Uterus (tissue), 4 donors: ENCODE measurements at places on chromosomes 12 and 14.
A peak's percentile ranks its signal among the peaks of the same experiment; 100 is the strongest.

DNA sequence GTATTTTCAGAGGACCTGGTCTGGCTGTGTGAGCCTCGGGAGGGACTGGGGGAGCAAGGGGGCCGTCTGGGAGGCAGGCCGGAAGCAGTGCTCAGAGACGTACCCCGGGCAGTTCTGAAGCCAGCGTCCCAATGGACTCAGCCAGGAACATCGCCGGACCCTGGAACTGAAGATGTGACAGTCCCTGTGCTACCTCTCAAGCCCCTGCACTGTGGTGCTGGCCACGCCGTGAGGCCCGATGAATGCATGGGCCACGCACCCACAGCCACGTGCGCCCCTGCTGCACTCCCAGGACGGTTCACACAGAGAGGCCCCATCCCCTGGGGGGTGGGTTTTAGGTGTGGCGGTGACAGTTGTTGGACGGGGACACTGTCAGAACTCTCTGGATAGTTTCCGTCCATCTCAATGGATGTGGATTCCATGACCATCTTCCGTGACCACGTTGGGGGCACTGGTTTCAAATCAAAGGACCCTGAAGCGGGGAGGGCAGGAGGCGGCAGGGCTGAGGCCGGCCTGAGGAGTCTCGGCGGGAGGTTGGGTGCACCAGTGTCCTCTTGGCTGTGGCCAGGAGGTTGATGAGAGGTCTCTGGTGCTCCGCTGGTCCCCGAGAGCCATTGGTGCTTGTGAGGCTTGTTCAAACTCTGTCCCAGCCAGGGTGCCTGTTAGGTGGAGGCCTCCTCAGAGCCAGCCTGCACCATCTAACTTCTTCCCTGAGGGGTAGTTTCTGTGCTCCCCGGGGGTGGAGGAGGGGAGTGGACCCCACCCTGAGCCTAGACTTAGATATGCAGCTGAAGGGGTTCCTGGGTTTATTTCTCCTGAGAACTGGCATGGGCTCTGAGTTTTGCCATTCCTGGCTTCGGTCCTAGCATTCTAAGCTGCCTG lies 36.3 kb upstream of the TSPAN9 start:
- H3K4me3 ChIP-seq: no peak overlapping the region
- H3K27ac ChIP-seq: no peak overlapping the region
- no peaks in the 10 kb centered on the region for H3K36me3 ChIP-seq

DNA sequence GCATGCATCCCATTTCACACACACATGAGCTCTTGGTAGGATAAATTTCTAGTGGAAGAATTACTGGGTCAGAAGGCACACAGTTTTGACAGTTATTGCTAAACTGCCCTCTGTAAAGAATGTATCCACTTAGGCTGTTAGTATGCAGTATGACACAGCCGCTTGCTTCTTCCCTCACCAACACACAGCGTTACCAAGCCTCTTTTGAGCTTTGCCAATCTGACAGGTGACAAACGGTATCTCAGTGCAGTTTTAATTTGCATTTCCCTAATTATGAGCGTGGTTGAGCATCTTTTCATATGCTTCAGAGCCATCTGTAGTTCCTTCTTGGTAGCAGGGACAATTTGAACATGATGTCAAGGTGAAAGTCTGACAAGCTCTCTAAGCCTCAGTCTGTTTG lies 42.9 kb downstream of the HRK start:
- DNase-seq: no peak
- no peak overlapping the region for H3K4me3 ChIP-seq
- H3K27me3 ChIP-seq: no peaks in the 10 kb centered on the region
- H3K36me3 ChIP-seq: no peaks in the 10 kb centered on the region
- no peaks in the 10 kb centered on the region for H3K4me1 ChIP-seq

GRCh38 chr12:108182096-108182495 lies 53.0 kb downstream of the WSCD2 start:
- H3K27ac ChIP-seq: no peak overlapping the region
- no peak overlapping the region for H3K4me3 ChIP-seq
- H3K4me1 ChIP-seq: peaks cover 7% of the 10 kb centered on the region

GRCh38 chr12:54997929-54998522 lies 13.5 kb upstream of the TESPA1 start:
- H3K4me3 ChIP-seq: no peak overlapping the region
- H3K27me3 ChIP-seq: no peaks in the 10 kb centered on the region
- DNase-seq: no peak
- no peaks in the 10 kb centered on the region for H3K36me3 ChIP-seq

GRCh38 chr14:106414464-106414863 lies 888.1 kb downstream of the TMEM121 start:
- no peak for DNase-seq
- no peak overlapping the region for H3K27ac ChIP-seq
- no peaks in the 10 kb centered on the region for H3K27me3 ChIP-seq
- no peak overlapping the region for H3K4me3 ChIP-seq
- H3K36me3 ChIP-seq: no peaks in the 10 kb centered on the region

DNA sequence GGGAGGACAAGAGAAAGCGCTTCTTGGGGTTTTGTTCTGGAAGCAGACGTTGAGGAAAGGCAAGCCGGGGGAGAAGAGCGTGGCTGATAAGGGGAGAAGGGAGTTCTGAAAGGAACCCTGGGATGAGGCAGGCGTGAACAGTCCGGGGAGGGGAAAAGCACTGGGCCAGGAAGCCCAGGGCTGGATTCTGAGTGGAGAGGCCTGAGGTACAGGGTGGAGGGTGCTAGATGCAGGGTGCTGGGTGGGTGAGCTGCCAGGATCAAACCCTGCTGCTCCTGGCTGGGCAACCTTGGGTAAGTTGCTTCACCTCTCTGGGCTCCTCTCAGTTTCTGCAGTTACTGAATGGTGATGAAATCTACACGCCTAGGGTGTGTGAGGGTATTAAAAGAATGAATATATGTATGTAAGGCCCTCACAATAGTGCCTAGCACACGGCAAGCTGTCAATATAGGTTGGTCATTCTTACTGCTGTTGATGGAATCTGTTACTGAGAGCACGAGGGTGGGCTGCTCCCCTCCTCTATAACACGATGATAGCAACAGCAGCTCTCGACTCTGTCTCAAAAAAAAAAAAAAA lies 138.5 kb downstream of the RBM19 start:
- H3K36me3 ChIP-seq: no peaks in the 10 kb centered on the region
- H3K4me3 ChIP-seq: no peak overlapping the region
- no peak for DNase-seq
- no peak overlapping the region for H3K27ac ChIP-seq

DNA sequence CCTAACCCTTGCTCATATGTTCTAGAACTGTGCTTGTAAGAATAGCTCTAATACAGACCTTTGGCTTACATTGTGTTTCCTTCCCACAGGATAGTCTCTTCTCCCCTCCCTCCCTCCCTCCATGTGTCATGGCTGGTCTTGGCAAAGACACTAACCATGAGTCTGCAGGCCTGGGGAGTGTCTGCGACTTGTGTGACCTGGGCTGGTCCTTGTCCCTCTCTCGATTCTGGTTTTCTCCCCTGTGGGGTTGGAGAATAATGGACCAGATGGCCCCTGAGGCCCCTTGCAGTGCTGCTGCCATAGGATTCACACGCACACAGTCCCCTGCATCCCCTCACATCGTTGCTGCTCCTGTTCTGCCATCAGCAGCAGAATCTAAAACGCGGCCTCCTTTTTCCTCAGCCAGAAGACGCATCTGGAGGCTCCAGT lies 30.3 kb downstream of the DEGS2 start:
- DNase-seq: no peak
- H3K4me1 ChIP-seq: peaks cover 3% of the 10 kb centered on the region
- H3K4me3 ChIP-seq: no peak overlapping the region
- H3K27ac ChIP-seq: no peak overlapping the region

DNA sequence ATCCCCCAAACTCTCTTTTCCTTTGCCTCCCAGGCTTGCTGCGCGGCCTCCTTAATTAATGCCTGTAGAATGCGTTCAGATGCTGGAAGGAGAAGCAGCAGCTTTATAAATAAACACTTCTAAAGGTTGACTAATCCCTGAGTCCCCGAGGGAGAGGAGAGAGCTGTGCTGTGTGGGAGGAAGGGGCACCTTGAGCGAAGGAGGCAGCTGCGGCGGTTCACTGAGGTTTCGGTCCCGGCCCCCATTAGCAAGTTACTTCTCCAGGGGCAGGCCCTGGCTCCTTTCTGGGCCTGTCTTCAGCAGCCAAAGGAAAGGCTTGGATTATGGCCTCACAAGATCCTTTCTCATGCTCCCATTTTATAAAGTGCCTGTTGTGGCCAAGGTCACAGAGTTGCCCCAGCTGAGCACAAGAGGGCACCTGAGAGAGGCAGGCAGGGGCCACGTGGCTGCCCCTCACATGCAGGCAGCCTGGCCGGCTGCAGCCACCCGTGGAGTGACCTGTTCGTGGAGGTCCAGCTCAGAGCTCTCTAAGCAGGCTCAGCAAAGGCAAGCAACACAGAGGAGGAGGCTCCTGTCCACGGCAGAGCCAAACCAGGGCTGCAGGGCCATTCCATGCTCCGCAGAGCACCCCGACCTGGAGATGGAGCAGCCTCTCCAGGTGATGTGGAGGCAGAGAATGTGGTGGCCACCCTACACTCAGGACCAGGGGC lies 15.0 kb upstream of the CACNA2D4 start:
- peak overlapping the region; percentile 13 for H3K27ac ChIP-seq
- H3K4me1 ChIP-seq: peaks cover 9% of the 10 kb centered on the region
- no peak overlapping the region for H3K4me3 ChIP-seq
- DNase-seq: no peak
- H3K36me3 ChIP-seq: no peaks in the 10 kb centered on the region
- H3K27me3 ChIP-seq: no peaks in the 10 kb centered on the region

DNA sequence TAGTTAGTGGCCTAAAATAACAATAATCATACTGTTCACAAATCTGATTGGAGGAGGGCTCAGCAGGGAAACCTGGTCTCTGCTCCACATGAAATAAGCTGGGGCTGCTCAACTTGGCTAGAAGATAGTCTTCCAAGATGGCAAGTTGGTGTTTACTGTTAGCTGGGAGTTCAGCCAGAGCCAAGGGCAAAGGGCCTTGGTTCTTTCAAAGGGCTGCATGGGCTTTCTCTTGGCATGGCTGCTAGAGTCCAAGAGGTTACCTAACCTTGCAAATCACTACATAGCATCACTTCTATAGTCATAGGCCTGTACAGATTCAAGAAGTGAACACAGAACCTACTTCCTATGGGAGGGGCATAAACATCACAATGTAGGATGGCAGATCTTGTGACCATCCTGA lies 7.1 kb downstream of the EXOC5 start:
- no peaks in the 10 kb centered on the region for H3K27me3 ChIP-seq
- H3K4me3 ChIP-seq: no peak overlapping the region
- DNase-seq: no peak
- no peak overlapping the region for H3K27ac ChIP-seq
- H3K36me3 ChIP-seq: no peaks in the 10 kb centered on the region
- H3K4me1 ChIP-seq: no peaks in the 10 kb centered on the region
